ENCODE measurements at places on chromosomes 16 and 17.

GRCh38 chr17:64978138-64978537 is 58.9 kb upstream of the LRRC37A3 start:
- no peak for DNase-seq

DNA sequence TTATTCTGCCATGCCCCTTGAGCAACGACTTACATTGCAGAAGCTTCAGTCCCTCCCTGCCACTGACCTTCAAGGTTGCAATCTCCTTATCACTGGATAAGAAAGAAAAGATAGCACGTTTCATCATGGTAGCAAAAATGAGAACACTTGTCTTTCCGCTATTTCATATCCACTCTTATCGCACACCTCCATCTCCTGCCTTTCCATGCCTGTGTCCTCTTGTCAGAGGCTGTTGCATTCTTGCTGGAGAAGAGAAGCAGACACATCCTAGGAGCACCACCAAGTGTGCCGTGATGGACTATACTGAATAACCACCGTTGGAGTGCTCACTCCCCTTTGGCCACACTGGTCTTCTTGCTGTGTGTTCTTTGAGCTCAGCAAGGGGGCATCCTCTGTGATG is 230.6 kb upstream of the IRX3 start:
- DNase-seq, result no peak

DNA sequence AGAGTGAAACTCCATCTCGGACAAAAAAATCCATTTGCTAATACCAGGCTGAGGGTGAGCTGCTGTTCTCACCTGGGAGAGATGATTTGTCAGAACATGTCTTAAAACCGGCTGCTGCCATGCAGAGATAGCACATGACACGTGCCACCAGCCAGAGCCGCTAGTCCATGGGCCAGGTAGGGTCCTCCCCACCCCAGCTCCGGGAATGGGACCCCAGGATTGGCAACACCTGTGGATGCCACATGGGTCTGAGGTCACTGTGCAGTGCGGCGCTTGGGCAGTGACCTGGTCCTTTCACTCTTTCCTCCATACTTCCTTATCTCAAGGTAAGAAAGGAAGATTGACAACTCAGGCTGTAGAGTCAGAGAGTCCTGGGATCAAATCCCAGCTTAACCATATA is 393.3 kb upstream of the TNRC6C start:
- no peak for DNase-seq

DNA sequence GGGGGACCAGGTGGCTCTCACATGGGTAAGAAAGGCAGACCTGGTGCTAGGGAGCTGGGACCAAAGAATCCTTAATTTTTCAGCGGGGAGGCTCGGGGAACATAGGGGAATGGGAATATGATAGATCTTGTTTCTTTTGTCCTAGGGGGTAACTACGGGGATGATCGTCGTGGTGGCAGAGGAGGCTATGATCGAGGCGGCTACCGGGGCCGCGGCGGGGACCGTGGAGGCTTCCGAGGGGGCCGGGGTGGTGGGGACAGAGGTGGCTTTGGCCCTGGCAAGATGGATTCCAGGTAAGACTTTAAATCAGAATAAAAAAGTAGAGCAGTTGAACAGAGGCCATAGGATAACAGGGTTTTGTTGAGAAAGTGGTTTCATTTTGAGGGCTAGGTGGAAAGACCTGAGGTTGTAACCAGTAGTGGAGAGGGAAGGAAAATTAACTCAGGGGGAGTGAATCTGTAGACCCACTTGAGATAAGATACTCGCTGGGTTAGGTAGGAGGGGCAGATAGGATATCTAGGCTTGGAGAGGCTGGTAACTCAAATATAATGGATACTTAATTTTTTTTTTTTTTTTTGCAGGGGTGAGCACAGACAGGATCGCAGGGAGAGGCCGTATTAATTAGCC is 11.0 kb downstream of the FUS start:
- no peak for DNase-seq

- DNase-seq, result peak; percentile 71
Measured at GRCh38 chr17:50221266-50221863, 19.9 kb upstream of the COL1A1 start.

GRCh38 chr17:2241823-2242222 is 61.8 kb downstream of the SMG6 start:
- no peak for DNase-seq

DNA sequence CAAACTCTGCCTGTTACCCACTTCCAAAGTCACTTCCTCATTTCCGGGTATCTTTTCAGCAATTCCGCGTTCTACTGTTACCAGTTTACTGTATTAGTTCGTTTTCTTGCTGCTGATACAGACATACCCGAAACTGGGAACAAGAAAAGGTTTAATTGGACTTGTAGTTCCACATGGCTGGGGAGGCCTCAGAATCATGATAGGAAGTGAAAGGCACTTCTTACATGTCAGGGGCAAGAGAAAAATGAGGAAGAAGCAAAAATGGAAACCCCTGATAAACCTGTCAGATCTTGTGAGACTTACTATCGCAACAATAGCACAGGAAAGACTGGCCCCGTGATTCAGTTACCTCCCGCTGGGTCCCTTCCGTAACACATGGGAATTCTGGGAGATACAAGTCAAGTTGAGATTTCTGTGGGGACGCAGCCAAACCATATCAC is 30.9 kb downstream of the PAFAH1B1 start:
- DNase-seq, result no peak

DNA sequence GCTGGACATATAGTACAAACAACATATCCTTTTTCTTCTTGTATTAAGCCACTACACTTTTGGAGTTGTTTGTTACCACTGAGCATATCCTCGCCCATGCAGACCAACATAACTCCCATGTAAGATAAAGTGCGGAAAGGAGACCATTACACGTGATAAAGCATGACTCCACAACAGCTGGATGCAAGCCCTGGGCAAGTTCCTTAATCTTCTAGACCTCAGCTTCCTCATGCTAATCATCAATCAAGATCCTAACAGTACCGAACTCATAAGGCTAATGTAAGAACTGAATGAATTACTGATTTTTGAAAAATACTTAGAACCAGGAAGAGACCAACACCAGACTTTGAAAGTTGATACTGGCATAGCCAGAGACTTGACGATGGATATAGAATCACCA is 47.0 kb upstream of the GSG1L start:
- DNase-seq, result no peak

GRCh38 chr17:48330421-48330820 is 99.6 kb downstream of the SKAP1 start:
- DNase-seq, result no peak

GRCh38 chr17:73030501-73030921 is 62.0 kb downstream of the SLC39A11 start:
- DNase-seq, result no peak

- DNase-seq, result no peak
Measured at GRCh38 chr17:39635614-39636176, 1.2 kb upstream of the STARD3 start.

- no peak for DNase-seq
Measured at GRCh38 chr16:24853830-24854229, 8.1 kb downstream of the SLC5A11 start.

GRCh38 chr17:8222380-8222629 is 11.9 kb upstream of the AURKB start:
- DNase-seq, result no peak

DNA sequence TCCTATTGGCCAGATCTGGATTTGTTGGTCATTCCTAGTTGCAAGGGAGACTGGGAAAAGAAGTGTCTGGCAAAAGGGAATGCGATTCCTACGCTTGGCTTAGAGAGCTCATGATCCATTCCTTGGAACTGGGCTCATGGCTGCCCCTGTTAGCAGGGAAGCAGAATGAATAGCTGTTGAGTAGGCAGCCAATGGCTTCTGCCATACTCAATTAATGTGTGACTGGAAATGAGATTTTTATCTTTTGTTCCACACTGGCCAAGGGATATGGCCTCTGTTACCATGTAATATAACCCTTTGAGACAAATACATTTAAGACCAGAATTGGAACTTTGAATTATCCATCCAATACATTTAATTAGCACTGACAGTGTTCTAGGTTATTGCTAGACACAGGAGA is 31.0 kb downstream of the FTO start:
- no peak for DNase-seq

- no peak for DNase-seq
Measured at GRCh38 chr17:82023447-82024241, 539 bp downstream of the LRRC45 start.

GRCh38 chr17:2972749-2973148 is 90.7 kb downstream of the OR1D5 start:
- DNase-seq, result no peak

DNA sequence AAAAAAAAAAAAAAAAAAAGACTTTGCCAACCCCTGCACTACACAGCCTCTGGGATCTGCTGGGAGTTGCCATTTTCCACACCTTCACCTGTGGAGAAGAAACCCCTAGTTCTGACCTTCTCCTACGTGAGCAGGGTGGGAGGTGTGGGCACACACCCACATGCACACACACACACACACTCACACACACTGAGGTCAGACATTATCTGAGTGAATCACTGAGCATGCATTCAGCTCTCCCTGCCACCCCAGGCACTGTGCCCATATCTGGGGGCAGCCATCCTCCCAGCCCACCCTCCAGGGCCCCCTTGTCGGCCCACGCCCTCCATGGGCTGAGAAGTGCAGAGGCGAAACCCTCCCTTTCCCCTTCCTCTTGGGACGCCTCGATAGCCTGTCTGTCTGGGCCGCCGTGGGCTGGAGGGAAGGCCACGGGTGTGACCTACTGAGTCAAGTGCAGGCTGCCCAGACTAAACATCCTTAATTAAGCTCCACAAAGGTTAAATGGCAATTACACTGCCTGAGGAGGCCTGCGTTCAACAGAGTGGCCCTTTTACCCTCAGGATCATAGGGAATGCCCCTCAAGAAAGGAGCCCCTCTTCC is 143.8 kb downstream of the C16orf95 start:
- no peak for DNase-seq

GRCh38 chr16:75559564-75560372 is 3.7 kb upstream of the TMEM231 start:
- no peak for DNase-seq

DNA sequence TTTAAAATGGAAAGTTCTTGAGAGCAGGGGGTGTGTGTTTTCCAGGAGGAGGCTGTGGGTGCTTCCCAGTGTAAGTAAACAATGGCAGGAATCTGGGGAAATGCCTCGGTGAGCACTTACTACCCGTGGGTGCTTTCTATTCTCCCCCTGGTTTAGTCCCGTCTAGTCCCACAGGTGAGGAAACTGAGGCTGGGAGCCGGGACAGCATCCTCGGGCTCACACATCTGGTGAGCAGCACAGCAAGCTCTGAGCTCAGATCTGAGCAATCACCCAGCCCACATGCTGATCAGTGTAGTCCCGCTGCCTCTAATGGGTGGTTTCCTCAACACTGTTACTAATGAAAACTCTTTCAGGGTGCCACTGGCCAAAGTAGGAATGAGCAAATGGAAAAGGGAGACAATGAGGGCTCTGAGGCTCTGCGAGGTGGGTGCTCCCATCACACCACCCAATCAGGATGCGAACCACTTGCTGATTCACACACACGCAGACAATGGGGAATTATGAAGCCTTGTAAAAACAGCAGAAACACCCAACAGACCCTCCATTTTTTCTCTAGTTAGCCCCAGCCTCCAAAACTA is 202.6 kb downstream of the PARN start:
- no peak for DNase-seq

DNA sequence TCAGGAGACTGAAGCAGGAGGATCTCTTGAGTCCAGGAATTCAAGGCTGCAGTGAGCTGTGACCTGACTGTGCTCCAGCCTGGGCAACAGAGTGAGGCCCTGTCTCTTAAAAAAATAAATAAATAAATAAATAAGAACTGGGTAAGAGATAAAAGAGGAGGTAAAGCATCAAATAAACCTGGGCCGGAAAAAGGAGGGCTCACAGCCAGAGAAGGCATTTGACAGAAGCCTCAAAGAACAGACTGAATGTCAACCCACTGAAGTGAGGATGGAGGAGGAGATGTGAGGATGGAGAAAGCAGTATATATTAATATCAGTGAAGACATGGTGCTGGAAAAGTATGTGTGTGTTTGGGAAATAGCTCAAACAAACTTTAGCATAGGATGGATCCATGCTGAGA is 6.1 kb downstream of the NOG start:
- DNase-seq, result peak; percentile 54

GRCh38 chr17:75749545-75750389 is 15.2 kb downstream of the GALK1 start:
- DNase-seq, result peak; percentile 55

DNA sequence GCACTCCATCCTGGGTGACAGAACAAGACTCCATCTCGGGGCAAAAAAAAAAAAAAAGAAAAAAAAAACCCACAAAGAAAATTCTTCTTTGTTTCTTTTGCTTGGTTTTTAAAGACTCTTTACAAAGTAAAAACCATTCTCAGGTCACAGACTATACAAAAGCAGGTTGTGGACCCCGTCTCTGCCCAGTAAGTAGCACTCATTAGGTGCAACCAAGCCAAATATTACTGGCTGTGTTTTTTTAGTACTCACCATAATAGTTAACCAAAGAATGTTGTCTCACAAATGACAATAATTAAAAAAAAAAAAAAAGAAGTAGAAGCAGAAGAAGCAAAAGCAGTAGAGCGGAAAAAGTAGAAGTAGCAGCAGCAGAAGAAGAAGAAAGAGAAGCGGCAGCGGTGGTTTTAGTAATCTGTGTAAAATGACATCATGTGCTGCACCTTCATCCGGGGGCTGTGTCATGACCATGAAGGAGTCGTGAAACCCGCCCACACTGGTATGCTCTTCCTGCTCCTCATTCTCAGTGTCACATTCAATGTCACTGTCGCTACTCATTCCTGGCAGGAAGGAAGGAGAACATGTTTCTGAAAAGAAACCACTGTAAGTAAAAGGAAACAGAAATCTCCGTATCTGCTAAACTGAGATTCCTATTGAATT is 105.4 kb downstream of the TRIM37 start:
- no peak for DNase-seq

DNA sequence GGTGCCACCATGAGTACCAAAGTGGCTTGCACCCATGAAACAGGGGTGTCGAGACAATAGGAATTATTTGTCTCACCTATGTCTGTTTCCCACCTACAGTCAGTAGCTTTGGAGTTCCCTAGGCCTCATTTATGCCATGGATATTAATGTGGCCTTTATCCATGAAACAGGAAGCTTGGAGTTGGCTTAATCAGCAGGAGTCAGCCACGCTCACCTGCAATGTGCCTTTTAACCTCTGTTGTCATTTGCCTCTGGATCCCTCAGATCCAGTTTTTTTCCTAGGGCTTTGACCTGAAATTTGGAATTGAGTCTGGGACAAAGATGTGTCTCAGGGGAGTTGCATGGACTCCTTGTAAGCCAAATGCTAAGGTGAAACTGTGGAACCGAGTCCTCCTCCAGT is 44.4 kb downstream of the TAOK1 start:
- DNase-seq, result no peak

DNA sequence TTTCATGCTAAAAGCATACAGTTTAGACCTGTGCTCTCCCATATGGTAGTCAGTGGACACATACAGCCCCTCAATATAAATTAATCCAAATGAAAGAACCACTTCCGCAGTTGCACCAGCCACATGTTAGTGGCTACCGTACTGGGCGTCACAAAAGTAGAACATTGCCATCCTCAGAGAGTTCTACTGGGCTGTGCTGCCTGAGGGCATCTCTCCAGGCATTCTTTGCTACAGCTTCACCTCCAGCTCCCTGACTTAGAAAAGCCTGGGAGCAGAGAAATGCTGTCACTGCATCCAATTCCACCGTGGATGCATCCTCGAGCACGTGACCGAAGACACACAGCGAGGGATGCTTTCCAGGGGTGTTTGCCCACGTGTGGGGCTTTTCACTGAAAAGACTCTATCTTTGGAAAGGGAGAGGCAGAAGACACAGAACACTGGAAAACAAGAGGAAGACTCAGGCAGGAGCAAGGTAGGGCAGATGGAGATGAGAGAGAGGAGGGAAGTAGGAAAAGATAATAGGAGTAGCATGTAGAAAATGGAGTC is 86.4 kb downstream of the GAS7 start:
- no peak for DNase-seq
